ENCODE measurements at places on chromosomes 3 and 15.

GRCh38 chr15:93109336-93110102 lies 20.5 kb upstream of the RGMA start:
- DNase-seq, result no peak

- no peak for DNase-seq
These were observed 21.2 kb downstream of the ATP11B start for GRCh38 chr3:182814419-182815062.

GRCh38 chr3:110811050-110811449 lies 260.6 kb upstream of the NECTIN3 start:
- DNase-seq, result peak; percentile 27

DNA sequence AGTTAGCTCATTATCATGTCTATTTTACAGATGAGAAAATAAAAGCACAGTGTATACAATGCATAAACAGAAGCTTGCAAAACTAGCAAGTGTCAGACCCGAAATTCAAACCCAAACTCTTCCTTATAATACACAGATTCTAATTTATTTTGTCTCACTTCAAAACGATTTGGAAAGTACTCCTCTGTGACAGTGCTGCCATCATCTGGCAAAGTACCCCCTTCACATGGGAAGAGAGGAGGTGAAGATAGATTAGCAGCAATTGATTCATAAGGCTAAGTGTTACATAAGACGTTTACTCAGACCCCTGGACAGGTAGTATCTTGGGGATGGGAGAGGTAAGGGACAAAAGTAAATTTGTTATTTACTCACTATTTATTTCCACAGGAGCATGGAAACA lies 744.0 kb upstream of the SGO1 start:
- no peak for DNase-seq

GRCh38 chr15:72233769-72234168 lies 2.8 kb upstream of the PKM start:
- DNase-seq, result no peak

- no peak for DNase-seq
These were observed 190.7 kb downstream of the ZIC4 start for GRCh38 chr3:147215660-147216059.

GRCh38 chr3:51371943-51372557 lies 13.0 kb upstream of the MANF start:
- DNase-seq, result no peak

DNA sequence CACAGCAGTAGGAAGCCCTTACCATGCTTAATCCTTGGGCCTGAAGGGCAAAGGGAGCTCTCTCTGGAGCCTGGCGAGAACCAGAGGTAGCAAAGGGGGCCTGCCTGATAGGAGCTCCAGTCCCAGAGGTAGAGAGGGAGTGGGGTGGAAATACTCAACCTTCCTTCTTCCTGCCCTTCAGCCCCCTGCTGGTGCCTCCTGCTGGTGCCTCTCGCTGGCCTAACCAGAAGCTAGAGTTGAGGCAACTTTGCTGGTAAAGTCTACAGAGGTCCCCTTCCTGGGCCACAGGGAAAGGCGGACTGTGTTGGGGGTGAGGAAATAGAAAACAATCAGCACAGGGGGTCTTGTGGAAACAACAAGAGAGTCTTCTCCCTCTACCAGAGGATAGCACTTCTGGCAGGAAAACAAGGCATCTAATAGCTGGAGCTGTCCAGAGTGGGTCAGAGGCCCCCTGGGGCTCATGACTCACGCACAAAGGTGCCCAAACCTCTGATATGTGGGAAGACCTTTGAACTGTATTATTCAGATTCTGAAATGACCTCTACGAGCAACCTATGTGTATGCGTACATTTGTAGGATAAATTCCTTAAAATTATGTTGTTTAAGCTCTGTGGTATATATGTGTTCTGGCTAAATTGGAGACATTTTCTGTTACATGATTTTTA lies 133.9 kb downstream of the LRRC28 start:
- DNase-seq, result no peak

GRCh38 chr15:84590406-84590805 lies 10.4 kb upstream of the ZSCAN2 start:
- DNase-seq, result no peak

GRCh38 chr3:5295191-5295690 lies 107.7 kb downstream of the EDEM1 start:
- no peak for DNase-seq

DNA sequence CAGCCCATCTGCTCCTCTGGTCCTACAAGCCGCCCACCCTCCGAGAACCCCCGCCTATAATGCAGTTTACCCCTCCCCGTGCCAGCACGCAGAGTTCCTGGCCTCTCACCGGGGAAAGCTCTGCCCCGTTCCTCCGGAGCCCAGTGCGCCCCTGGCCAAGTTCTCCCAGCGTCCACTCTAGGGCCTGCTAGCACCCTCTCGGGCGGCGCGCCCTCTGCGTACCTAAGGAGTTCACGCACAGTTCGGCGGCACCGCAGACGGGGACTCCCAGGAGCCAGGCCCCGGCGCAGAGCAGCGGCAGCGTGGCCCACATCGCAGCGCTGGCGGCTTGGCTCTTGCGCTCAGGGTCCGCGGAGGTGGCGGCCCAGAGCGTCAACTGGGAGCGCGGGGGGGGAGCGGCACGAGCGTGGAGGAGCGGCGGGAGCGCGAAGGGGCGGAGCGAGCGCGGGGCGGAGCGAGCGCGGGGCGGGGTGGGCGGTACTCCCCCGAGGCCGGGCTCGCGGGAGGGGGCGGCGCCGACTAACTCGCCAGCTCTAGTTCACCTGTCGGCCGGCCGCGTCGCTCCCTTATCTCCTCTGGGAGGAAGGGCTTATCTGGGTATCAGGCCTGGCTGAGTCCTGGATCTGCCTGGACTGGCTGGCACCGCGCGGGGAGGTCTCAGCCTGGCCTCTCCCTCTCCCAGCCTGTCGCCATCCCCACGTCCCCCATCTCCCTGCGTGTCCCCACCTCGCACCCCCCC lies at the start of gene CTSH:
TSS of gene CTSH (minus strand) at position 378 of the 739 bp plus-strand sequence. CDS start at position 313, 65 bp downstream.
- no peak for DNase-seq

GRCh38 chr3:105495021-105495420 lies 128.3 kb downstream of the ALCAM start:
- peak; percentile 51 for DNase-seq

DNA sequence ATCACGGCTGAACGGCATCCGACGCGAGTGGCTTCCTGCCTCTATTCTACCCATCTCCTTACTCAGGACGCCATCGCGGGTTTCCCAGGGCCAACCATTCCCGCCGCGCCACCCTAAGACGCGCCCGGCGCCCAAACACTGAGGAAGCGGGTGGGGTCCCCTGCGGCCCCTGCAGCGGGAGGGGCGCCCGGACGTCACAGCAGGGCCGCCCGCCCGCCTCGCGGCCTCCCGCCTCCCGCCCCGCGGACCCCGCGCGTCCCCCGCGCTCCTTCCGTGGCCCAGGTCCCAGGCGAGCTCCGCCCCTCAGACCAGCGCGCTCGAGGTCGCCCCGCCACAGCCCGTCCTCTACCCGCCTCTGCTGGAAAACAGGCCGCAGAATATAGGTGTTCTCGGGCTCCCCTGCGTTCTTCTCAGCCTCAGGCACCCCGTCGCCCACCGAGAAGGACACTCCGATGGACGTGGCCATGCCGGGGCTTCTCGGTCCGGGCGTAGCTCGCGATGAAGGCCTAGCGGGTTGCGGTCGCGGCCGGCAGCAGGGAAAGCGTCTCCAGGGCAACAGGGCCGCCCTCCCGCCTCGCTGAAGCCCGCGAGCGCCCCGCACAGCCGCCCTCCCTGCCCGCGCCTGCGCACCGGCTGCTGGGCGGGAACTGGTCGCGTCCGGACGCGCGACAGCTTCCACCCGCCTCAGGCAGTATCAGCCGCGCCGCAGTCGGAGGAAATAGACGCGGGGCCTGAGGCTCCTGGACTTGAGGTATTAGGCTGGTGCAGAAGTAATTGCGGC lies at the start of gene DYNLT2B:
TSS of gene DYNLT2B (minus strand) at position 554 of the 781 bp plus-strand sequence. CDS start at position 466, 88 bp downstream.
- DNase-seq, result peak; percentile 54

- DNase-seq, result no peak
These were observed 24.2 kb upstream of the SLC4A7 start for GRCh38 chr3:27508424-27508823.

GRCh38 chr3:72579191-72579580 lies 269.1 kb downstream of the SHQ1 start:
- DNase-seq, result no peak

DNA sequence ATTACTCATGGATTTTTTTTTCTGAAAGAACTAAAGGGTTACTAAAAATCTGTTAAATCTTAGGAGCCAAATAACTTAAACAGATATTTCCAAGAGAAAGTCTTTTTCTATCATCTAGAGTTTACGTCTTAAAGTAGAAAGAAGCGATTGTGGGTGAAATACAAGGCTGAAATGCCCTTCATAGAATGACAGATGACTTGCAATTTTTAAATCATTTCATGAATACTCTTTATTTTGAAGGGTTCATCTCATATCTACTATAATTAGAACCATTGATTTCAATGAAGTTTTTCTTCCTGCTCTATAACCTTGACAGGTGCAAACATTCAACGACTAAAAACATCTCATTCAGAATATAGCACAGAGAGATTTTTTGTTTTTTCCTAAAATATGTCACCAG lies 217.0 kb downstream of the GABRB3 start:
- no peak for DNase-seq

- no peak for DNase-seq
These were observed 190.0 kb downstream of the PLCH1 start for GRCh38 chr3:155554777-155555451.

GRCh38 chr15:57256939-57257338 lies 119.4 kb upstream of the CGNL1 start:
- DNase-seq, result no peak

All from GM04503 (cell line).